ENCODE measurements at places on chromosomes 7 and 10. TPM values are rescaled to one million over a fixed set of nuclear protein-coding genes. Genes with fewer than 3 reads are reported as not detected.

GRCh38 chr10:90047243-90047729, 345.9 kb downstream of the KIF20B start:
- no peak for DNase-seq

- no peak for DNase-seq
These were observed 34.6 kb upstream of the LRRN3 start for GRCh38 chr7:111056371-111056770.

- DNase-seq: no peak
These were observed 179.5 kb downstream of the DNAJB6 start for GRCh38 chr7:157516311-157516710.

DNA sequence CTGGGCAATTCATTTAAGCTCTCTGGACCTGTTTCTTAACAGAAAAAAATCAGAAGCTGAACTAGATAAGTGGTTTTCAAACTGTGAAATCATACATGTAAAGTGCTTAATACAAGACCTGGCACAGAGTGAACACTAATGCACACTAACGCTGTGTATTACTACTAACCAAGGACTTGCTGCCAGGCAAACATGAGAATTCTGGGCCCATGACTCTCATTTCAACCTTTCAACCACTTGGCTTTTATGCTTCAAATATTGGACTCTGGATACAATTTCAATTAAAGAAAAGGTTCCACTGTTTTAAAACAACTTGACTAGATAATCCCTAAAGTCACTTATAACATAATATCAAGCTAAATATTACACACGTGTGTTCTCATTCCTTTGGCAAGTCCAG, 73.4 kb downstream of the SRPK2 start:
- no peak for DNase-seq

DNA sequence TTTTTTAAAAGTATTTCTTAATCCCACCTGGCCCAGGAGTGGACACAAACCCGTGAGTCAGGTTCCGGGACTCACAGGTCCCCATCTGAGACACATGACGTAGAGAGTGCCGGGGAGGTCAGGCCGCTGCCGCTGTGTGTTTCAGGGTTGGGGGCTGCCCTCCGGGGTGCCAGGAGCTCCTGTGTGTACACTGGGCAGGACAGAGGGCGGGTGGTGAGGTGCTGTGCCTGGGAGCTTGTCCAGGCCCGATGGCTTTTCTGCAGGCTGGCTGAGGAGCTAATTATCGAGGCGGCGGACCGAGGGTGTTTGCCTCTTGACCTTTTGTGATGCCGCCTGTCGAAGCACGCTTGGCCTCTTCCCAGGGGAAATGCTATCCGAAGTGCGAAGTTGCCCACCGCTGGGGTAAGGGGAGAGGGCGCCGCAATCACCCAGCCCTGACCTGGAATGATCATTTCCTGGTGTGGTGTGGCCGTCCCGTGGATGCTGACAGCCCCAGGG, 42.1 kb downstream of the FOXL3 start:
- no peak for DNase-seq

- no peak for DNase-seq
These were observed 56.7 kb upstream of the PRKAR2B start for GRCh38 chr7:106987777-106988176.

DNA sequence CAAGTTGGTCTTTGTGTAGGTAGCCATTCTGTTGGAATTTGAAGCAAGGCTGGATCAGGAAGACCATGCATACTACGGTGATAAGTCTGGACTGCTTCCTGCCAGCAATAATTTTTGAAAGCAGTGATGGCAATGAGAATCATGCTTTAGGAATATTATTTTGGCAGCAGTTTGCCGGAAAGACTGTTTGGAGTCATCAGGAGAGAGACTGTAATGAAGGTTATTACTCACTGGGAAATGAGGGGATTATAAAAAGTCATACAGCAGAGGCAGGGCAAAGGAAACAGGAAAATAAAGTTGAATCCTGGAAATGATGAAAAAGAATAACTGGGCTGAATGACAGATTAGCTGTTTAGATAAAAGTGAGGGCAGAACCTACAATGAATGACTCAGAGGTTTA, 1136.8 kb upstream of the AUTS2 start:
- no peak for DNase-seq

- DNase-seq: no peak
These were observed 102.7 kb downstream of the CABCOCO1 start for GRCh38 chr10:61765176-61766087.

DNA sequence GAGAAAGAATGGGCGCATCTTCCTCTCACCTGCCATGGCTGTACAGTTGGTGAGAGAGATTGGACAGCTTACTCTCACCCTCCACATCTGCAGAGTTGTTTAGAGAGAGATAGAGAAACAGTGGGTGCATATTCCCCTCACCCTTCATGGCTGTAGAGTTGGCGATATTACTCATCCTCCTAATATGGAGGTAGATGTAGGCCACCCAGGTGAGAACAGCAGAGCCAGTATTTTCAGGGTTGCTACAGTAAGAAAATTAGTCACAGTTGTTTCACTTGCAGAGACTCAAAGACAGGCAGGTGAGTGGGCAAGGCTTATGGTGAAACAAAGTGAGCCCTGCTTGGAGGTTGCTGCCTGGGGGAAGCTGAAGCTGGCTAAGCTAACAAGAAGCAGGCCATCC, 65.0 kb upstream of the PFKP start:
- no peak for DNase-seq

DNA sequence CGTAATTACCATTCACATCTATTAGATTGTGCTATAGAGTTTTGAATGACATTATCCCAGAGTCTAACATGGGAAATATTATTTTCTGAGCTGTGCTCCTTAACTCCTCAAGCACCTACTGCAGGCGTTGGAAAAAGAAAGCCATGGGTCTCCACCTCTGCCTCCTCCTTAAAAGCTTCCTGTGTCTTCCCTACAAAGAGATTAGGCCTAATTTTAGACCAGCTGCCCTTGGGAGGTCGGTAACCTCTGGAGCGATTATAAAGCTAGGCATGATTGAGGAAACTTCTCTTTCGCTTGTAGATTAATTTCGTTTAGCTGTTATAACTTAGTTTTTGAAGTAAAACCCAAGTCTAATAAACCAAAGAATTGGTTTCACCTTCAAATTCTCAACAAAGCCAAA, 75.2 kb downstream of the PLXDC2 start:
- DNase-seq: no peak

DNA sequence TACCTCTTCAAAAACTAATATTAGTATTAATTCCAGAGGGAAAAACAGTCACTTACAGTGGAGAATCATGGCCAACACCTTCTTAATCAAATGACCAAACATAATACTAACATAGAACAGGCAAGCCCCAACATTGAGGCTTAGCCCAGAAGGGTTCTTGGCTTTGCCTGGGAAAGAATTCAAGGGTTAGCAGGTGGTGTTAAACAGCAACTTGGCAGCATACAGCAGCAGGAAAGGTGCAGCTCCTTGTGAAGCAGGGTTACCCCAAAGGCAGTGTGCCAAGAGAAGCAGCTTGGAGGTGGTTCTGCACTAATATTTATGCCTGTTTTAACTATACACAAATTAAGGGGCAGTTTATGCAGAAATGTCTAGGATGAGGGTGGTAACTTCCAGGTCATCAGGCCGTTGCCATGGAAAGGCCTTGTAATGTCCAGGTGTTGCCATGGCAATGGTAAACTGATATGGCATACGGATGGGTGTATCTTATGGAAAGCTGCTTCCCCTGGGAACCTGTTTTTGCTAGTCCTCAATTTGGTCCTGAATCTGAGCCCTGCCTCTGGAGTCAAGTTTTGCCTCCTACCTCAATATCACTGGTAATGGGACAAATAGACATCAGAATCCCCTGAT, 27.2 kb upstream of the BEND7 start:
- no peak for DNase-seq

DNA sequence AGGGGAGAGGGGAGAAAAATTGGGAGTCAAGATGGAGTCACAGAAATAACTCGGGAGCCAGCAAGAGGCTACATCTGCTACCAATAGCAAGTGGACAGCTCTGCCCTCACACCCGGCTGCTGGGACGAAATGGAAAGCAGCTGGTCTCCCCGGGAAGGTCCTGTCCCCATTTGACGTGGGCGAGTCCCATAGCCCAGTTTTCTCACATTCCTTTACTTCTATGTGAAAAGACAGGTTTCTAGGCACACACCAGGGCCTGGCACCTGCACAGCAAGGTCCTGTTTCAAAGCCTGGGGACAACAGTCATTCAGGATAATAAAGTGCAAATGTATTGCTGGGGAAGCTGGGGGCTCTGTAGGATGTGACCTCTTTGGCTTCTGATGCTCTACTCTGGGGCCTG, 162.6 kb downstream of the OAT start:
- DNase-seq: no peak

DNA sequence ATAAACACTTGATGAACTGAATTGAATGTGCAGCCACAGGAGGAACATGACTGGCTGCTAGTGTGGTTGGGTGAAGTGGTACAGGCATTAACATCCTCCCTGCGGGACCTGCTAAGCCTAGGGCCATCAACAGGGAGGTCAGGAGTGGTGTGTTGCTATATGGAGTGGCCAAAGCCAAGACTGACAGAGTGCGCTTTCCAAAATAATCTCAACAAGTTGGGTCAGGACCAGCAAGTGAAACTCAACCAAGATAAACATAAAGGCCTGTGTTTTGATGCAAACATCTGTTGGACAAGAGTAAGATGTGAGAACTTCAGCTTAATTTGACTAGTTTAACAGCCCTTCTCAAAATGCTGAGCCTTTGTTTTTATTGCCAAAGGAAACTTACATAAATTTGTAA, 97.7 kb downstream of the WDFY4 start:
- no peak for DNase-seq

GRCh38 chr10:26516540-26517101, 78.5 kb downstream of the APBB1IP start:
- no peak for DNase-seq

- no peak for DNase-seq
These were observed 919 bp downstream of the INPP5F start for GRCh38 chr10:119726676-119727261.

DNA sequence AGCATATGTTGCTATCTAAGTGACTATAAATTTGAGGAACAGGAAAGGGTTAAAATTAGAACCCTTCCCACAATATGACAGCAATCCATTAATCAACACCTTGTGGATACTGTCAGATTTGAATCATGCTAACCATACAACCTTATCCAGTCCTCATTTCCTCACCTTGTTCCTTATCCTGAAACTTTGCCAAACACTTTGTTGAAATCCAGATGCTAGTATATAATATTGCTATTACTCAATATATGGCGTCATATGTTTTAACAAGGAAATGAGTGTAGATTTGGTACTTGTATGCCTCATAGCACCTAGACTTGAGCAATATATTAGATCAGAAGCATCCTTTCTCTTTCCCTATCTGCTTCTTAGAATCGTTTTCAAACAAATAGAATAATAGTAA, 66.3 kb upstream of the SLC25A13 start:
- DNase-seq: peak; percentile 70

- no peak for DNase-seq
These were observed 600 bp upstream of the LGI1 start for GRCh38 chr10:93757136-93757535.

SVOPL gene
- polyA plus RNA-seq: not detected

ADO gene
- polyA plus RNA-seq: 13.2 TPM

CLRN3 gene
- polyA plus RNA-seq: not detected

PLEKHA8 gene
- 9.6 TPM for polyA plus RNA-seq
